BJ (cell line): ENCODE measurements at places on chromosomes 1 and 21.
A peak's percentile ranks its signal among the peaks of the same experiment; 100 is the strongest.

DNA sequence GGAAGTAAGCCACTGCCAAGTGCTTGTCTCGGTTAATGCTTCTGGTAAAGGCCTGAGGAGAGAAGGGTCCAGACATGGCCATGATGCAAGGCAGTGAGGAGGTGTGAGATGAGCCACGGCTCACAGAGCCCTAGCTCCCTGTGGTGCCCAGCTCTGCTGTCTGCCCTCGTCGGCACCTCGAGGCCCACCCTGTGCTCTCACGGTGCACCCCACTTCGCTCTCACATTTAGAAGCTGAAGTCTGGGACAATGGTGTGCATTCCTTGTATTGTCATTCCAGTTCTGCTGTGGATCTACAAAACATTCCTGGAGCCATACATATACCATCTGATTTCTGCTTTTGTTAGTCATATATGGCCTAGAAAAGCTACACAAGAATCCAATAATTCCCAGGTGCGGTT is 3.3 kb downstream of the NCF2 start:
- DNase-seq = no peak

- DNase-seq = no peak
Observed at GRCh38 chr1:207344221-207344620, 22.7 kb downstream of the CD55 start.

- DNase-seq = no peak
Observed at GRCh38 chr1:184385865-184386311, 941 bp upstream of the C1orf21 start.

- DNase-seq = no peak
Observed at GRCh38 chr1:67148516-67149178, 13.9 kb upstream of the C1orf141 start.

DNA sequence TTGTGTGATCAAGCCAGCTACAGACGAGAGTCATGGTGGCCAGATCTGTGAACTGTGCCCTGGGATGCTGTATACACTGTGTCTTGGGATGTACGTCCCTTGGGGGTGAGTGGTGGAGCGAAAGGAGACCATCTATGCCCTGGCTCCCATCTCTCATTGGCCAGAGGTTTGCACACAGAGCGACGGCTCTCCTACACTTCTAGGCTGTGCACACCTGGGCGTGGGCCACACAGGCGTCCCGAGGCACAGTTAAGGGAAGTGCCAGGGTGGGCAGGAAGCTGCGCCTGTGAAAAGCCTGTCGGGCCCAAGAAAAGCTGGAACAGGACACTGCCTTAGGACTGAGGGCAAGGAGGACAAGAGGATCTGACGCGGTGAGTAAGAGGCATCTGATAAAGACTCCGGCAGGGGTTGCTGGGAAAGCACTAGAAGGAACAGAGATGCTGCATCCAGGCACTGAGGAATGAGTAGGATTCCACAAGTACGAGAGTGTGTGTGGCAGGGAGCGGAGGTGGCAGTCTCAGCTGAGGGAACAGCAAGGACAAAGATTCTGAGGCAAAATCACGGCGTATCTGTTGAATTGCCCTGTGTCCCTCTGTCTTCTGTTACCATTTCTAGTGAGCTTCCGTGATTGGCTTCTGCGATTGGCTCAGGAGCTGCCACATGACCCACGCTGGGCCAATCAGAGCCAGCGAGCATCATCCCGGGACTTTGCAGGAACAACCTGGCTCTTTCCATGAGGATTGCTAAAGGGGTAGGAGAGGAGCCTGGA is 67.9 kb upstream of the ZBTB40 start:
- DNase-seq = no peak

DNA sequence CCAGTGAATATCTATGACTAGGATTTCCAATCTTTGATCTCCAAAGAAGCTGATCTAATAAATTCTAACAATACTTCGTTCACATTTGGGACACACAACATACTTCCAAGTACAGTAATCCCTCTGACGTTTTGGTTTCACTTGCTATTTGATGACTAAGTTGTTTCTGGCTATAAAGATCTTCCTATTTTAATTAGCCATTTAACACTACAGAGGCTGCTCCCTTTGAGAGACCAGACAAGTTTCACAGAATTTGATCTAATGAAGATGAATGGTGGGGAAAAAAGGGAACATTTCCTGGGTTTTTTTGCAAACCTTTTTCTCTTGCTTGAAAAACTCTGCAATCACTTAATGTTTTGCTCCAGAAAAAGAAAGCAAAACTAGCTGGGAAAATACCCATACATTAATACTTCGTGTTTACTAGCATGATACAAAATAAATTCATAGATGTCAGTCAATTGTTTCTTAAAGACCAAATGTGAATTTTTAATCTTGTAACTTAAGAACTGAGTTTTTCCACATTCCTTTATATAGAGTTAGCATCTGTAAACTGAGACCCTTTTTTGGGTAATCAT is 28.0 kb upstream of the GLIS1 start:
- no peak for DNase-seq

DNA sequence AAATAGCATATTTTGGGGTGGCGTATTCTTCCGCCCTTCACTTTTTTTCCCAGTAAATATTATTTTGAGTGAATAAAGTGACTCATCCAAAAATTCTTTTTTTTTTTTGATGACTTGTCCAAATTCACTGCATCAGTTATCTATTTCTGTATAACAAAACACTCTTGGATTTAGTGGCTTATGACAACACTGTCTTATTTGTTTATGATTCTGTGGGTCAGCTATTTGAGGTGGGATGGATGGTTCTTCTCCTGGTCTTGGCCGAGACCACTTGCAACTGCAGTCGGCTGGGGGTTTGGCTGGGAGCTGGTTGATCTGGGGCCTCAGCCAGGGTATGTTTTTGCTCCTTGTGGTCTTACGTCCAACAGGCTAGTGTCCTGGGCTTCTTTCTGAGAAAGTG is 39.9 kb upstream of the SRSF10 start:
- no peak for DNase-seq

GRCh38 chr1:170932236-170932635 is 3.1 kb upstream of the MROH9 start:
- no peak for DNase-seq

DNA sequence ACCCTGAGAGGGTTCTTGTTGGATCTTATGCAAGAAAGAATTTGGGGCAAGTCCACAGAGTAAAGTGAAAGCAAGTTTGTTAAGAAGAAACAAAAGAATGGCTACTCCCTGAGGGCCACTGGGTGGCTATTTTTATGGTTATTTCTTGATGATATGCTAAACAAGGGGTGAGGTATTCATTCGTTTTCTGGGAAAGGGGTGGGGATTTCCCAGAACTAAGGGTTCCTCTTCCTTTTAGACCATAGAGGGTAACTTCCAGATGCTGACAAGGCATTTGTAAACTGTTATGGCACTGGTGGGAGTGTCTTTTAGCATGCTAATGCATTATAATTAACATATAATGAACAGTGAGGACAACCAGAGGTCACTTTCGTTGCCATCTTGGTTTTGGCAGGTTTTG is 18.2 kb upstream of the IFI6 start:
- no peak for DNase-seq

GRCh38 chr1:119594376-119594775 is 53.7 kb downstream of the ZNF697 start:
- no peak for DNase-seq

- DNase-seq = no peak
Observed at GRCh38 chr1:208189183-208189582, 55.0 kb downstream of the PLXNA2 start.

- DNase-seq = no peak
Observed at GRCh38 chr1:97041026-97041425, 319.4 kb downstream of the PTBP2 start.

DNA sequence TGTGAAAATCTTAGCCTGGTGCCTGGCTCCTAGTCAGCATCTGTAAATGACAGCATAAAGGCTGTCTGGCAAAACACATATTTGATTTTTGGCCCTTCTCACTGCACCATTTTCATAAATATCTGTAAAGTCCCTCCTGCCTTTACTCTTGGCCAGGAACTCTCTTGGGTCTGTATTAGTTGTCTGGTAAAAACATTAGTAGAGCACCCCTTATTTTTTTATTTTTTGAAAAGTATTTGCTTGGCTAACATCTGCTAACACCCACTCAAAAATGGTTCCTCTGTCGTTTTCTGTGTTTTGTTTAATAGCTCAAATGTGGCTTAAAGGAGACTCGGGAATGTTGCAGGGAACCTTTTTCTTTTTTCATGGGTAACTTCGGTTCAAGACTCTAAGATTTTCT is 293.4 kb downstream of the HMCN1 start:
- no peak for DNase-seq

DNA sequence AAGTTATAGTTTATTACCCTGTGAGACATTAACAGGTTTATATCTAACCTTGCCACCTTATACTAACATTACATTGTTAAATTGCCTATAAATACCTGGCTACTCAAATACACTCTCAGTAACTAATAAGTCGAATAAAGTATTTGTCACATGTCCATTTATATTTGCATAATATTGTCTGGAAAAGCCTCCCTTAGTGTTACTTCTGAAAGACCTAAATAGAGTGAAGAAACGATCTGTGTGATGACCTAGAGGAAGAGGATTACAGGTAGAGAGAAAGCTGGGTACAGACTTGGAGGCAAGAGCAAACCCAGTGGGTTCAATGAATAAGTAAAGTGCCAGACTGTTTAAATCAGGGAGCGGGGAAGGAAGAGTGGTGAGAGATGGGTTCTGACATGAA is 2.7 kb upstream of the CACYBP start:
- no peak for DNase-seq

GRCh38 chr1:75503221-75503974 is 107.5 kb downstream of the SLC44A5 start:
- no peak for DNase-seq

DNA sequence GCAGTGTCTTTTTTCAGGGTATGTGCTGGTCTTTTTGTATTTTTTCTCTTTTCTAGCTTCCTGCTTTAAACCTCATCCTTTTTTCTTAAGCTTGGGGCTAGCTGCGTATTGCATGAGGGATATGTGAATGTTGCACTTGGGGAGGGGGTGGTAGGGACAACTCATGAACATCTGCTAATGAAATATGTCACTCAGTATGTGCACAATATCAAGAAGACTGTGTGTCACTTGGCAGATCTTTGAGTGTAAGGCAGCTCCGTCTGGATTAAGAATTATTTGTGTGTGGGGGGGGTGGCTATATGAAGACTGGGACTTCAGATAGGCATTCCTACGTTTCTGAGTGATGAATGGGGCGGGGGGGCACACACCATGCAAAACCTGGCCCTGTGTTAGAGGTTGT is 170.4 kb upstream of the CACNA1E start:
- no peak for DNase-seq

DNA sequence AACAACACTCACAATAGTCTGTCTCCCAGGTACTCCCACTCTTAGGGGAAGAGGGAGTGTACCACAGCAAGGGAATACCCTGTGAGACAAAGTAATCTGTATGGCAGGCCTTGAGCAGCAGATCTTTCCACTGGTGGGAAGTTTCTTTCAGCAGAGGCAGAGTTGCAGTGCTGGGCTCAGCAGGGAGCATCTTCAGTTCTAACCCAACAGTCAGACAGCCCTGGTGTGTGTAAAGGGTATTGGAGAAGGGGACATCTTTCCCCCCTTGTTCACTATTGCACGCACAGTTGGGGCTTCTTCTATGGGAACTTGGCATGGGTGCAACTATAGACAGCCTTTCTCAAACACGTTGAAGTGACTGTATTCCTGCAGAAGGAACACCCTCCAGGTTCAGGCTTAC is 159.4 kb upstream of the DPT start:
- no peak for DNase-seq

- no peak for DNase-seq
Observed at GRCh38 chr1:49229555-49229954, 452.9 kb upstream of the BEND5 start.

GRCh38 chr1:1361982-1362423 is 3.6 kb upstream of the MXRA8 start:
- peak; percentile 53 for DNase-seq

DNA sequence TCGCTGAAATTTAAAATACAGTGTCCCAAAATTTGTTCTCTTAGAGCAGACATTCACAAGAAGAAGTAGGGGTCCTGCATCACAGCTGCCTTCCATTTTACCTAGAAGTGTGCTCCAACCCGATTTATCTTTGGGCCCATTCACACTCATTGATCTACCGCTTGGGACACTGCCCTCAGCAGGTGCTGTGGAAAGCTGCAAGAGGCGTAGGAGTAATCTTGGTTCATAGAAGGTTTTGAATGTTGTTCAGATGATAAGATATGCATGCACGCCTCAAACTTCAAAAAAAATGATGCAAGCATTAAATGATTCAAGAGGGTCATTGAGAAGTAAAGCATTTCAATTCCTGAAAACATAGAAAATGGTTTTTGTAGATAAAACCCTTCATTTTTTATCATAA is 18.6 kb upstream of the C1orf105 start:
- DNase-seq = no peak

GRCh38 chr1:230861489-230861888 is 6.8 kb downstream of the C1orf198 start:
- DNase-seq = no peak

- peak; percentile 89 for DNase-seq
Observed at GRCh38 chr1:238647877-238648276, 738.5 kb upstream of the CHRM3 start.

DNA sequence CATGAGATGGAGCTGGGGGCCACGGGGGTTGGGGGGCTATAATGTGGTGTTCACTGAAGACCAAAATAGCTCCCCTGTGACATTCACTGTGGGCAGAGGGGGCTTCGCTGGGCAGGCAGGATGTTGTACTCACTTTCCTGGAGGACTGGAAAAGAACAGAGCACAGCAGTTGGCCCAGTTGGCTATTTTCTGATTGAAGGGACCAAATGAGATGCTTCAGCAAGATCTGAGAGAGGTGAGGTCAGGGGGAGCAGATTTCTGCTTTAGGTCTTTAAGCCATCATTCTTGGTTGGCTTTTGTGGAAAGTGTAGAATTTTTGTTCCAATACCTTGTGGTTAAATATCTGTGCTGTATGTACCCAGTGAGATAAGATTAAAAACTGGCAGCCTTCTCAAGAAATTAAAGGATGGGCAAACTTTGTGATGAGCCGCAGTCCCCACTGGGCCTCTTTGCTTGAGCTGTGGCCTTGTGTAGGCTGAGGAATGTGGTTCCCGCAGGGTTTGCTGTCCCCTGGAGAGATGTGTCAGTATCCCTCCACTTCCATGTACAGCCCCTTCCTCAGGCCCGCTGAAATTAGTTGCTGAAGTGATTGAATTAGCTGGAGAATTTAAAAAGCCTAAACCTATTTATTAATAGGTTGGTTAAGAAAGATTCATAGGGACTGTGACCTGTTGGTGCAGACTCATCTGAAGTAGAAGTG is 80.7 kb downstream of the ATP5PO start:
- no peak for DNase-seq

DNA sequence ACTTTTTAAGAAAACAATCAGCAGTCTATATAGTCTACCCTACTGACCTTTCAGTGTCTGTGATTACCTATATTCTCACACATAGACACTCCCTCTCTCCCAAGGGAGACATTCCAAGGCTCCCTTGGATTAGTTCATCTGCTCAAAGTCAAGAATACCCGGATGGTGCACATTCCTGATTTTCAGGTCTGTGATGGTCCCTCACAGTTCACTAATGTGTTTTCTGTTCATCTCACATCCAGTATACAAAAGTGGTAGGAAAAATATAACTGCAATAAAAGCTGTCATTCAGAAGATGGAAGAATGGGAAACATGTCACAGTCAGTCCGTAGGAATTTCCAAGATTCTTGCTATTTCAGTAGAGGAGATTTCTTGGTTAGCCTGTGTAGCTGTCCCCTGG is 224.1 kb upstream of the CACYBP start:
- peak; percentile 9 for DNase-seq

- DNase-seq = no peak
Observed at GRCh38 chr21:43262427-43262826, 93.6 kb downstream of the CRYAA start.

- DNase-seq = no peak
Observed at GRCh38 chr21:37673801-37674575, 242.3 kb downstream of the KCNJ6 start.

- no peak for DNase-seq
Observed at GRCh38 chr1:70210820-70211219, 5.4 kb upstream of the LRRC40 start.
